ENCODE measurements at places on chromosomes 2 and 18.

DNA sequence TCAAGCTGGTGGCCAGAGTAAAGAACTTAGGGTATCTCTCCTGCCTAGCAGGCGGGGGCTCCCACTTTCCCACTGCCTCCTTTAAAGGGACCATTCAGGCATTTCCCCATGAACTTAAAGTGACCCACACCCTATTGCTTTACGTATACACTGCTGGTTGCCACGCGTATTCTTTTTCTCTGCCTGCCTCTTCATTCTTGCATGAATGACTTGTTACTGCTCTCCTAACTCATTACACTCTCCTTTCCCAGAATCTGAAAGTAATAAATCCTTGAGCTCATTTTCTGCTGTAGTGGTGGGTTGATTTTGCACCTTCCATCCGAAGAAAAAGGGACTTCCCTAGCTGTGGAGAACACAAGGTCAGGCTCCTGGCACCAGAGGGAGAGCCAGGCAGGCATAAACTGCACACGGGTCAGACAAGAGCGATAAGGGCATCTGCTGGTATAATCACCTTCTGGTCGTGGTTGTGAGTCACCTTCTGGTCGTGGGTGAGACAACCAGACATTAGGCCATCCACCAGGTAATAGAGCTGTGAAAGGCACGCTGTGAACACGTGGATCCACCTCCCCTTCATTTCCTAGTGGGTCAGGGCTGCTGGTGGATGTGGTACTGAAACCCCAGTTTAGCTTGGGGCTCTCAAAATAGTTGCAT, 950.3 kb downstream of the SOCS6 start:
- no peak for DNase-seq

DNA sequence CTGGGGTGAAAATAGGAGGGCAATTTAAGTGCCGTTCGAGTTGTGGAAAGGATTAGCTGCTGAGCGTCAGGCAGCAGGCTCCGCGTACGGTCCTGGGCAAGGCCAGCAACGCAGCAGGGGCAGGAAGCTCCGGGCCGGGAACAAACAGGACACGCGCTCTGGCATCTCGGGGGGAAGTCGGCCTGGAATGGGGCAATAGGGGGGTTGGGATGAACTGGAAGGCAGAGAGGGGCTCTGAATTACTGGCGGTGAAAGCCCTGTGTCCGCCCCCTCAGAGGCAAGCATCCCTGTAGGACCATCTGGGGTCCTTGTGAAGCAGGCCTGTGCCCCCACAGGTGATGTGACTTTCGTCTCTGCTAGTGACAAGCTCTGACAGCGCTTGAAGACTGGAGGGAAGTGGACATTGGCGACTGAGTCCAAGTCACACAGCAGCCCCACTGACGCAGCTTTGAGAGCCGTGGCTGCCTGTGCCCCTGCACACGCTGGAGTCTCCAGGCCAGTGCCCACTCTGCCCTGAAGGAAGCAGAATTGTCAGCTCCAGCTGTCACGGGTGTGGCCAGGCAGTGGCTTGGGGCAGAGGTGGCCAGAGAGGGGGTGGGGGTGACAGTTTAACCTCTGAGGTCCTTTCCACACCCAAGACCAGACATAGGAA, 22.3 kb downstream of the GPR35 start:
- DNase-seq: peak; percentile 7

DNA sequence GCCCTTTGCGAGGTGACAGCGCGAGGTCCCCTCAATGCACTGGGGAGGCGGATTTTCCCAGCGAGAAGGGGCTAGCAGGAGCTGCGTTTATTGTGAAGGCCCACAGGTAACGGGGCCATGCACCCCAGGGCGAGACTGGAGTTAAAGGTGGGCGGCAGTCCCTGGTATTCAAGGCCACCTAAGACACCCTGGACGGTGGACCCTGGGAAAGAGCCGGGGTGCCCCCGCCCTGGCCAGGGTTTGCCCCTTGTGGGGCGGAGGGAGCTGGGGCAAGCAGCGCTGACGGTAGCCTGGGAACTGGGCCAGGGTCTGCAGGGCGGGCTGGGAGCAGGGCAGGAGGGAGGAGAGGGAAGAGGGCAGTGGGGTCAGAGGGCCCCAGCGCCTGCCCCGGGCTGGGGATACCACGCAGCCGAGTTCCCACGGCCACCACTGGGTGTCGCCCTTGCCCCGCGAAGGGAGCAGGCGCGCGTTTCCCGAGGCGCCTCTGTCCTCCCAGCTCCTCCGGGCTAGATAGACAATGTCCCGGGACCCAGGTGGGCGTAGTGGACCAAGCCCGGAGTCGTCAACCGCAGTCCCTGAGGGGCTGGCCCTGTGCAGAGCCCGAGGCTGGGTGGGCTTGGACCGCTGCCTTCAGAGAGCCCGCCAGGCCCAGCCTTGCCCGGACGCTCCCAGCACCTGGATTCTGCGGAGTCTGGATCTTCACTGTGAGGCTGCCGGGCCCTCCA, 80.2 kb downstream of the SMAD4 start:
- DNase-seq: peak; percentile 71

- no peak for DNase-seq
Observed at GRCh38 chr2:237532160-237532559, 34.2 kb upstream of the PRLH start.

DNA sequence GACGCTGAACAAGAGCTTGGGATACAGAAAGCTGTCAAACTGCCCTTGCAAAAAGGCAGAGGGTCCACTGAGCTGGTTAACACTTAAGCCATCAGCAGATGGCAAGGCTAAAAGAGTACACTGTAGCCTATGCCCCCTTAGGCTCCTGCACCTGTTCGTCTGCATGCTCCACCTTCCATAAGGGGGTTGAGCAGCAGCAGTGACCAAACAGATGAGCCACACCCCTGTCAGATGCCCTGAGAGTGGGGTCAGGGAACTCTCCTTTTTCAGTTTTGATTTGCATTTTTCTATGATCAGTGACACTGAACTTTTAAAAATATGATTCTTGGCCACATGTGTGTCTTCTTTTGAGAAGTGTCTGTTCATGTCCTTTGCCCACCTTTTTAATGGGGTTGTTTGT, 402.5 kb upstream of the FAM98A start:
- no peak for DNase-seq

DNA sequence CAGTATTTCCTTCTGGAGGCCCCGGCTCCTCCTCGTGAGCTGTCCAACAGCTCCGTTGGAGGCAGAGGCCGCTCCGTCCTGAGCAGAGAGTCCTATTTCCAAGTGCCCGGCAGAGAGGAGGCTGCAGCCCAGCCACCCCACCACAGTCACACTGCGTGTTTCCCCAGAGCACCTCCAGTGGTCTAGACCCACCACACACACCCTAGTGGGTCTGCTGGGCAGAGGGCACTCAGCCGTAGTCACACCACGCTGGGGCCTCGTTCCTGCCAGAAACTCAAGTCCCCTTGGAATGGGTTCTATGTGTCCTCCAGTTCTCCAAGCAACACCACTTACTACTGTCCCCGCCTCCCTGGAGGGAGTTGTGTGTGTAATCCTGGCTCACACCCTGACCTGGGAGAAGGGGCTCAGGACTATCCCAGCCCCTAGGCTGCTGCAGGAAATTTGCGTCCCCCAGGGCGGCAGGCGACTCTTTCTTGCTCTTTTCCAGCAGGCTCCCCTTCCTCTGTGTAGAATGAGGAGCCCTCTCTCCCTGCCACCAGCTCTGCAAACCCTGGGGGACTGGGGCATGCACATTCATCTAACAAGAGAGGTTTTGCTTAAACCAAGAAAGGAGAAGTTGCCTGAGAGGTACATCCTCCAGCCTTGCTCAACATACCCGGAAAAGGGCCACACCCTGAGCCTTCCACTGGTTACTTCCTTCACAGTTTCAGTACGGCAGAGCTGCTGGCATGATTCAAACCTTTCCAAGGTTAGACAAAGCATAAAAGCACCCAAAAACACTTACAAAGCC, 114.1 kb downstream of the NDUFA10 start:
- peak; percentile 61 for DNase-seq

DNA sequence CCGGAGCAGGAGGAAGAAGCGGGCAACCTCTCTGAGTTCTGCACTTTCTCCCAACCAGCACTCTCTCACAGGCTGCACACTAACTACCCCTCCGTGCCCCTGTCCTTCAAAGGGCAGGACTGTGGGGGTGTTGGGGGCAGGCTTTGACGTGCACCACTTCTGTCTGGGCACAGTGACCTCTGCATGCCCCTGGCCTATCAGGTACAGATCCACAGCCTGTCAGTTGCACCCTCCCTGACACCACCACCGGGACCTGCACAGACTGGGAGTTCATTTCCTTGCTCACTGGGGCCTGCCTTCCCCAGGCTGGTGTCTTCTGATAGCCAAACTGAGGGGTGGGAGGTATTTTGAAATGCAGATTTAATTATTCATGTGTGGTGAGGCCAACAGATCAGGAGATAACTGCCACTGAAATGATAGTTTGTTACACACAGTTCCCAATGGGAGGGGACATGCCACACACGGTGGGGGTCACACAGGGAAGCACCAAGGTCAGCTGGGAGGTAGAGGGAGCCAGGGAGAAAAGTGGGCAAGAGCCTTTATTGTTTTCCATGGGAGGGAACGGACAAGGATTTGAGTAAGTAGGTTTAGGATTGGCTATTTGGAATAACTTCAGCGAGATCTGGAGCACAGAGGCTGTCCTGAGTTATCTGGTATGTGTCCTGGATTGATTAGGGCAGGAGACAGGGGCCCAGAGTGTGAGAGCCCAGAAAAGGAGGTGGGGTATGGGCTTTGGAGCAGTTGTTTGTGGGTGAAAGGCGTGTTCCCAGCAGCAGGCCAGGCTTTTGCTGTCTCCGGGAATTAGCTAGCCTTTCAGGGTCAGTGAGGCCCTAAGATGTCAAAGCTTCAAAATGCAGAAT, 251.6 kb downstream of the AFF3 start:
- DNase-seq: no peak

GRCh38 chr2:204049635-204050034, 113.1 kb downstream of the ICOS start:
- no peak for DNase-seq

GRCh38 chr2:231383416-231384108, 11.9 kb upstream of the B3GNT7 start:
- no peak for DNase-seq

DNA sequence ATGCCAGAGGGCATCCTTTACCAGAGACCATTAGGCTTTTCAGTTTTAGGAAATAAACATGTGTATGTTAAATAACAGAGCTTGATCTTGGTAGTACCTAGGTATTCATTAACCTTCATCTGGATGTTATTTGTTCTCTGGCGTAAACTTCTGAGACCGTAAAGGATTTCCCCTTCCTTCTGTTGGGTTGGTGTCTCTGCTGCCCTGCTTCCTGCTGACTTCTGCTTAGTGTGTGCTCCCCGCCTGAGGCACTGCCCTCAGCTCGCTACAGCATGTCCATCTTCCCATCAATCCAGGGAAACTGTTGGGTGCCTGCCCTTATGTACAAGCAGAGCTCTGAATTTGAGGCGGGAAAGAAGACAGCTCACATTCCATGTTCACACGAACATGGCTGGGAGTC, 177.9 kb downstream of the TPGS2 start:
- DNase-seq: no peak

DNA sequence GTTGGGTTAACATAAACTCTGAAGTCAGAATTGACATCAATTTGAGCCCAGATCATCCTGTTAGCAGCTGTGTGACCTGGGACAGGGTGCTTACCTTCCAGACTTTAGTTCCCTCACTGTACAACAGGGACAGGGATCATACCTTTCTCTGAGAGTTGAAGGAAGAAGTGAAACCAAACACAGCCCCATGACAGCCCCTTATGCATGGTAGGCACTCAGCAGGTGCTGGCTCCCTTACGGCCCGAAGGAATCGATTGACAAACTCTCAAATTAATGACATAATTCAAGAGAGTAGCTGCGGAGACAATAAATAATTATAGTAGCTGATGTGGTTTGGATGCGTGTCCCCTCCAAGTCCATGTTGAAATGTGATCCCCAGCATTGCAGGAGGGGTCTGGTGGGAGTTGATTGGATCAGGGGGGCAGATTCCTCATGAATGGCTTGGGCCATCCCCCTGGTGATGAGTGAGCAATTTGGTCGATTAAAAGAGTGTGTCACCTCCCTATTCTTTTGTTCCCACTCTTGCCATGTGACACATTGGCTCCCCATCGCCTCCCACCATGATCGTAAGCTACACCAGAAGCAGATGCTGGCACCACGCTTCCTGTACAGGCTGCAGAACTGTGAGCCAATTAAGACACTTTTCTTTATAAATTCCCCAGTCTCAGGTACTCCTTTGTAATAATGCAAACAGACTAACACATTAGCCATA, 72.4 kb downstream of the ODC1 start:
- peak; percentile 59 for DNase-seq

GRCh38 chr2:222611684-222612083, 44.2 kb downstream of the FARSB start:
- DNase-seq: no peak
